ENCODE measurements at places on chromosomes 11 and 22. TPM values are rescaled to one million over a fixed set of nuclear protein-coding genes. Genes with fewer than 3 reads are reported as not detected.

Gene MRGPRX3
- not detected for total RNA-seq

- peak; percentile 17 for DNase-seq
Measured at GRCh38 chr22:37167176-37167980, 17.7 kb upstream of the IL2RB start.

- DNase-seq, result no peak
Measured at GRCh38 chr11:7538466-7539454, 25.0 kb downstream of the PPFIBP2 start.

Gene SEPTIN3
- 0.22 TPM for total RNA-seq

DNA sequence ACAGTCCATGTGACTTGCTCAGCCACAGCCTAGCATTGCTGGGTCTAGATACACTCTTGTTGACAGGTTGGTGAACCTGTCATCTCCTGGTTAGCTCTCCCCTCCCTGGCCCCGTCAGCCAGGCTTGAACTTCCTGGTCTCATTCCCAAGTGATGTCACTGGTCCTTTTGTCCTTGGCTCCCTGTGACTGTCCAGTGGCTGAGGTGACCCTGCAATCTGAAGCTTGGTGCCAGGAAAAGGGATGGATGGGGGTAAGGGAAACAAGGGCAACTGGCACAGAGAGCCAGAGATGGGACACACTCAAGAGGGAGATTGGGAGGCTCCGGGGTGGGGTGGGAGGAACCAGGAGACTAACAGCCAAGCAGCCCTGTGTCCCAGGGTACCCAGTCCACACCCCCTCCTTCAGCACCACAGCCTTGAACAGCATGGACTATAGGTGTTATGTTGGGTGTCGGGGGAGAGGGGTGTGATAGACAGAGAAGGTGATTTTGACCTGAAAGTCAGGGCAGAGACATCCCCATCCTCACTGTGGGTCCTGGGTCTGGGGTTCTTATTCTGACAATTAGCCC, 63.8 kb upstream of the THY1 start:
- no peak for DNase-seq

DNA sequence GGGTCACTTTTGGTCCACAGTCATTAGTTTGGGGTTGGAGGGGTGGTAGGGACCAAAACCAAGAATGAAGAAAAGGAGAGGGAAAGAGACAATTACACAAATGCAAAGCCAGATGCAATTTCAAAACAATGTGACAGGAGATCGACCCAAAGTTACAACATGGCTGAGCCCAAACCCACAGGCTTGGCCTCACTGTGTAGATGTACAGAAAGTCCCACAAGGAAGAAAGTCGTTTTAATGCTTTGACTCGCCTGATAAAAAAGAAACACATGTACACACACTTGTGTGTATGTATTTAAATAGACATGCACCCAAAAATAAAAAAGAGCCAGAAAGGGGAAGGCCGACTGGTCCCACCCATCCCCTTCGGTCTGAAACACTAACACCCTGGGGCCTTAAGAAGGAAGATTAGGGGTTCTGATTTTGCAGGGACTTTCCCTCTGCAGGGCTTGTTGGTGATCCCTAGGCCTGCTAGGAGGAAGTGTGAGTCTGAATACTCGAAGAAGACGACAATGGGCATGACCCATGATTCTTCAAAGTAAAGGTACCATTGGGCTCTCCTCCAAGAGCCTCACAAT, 104.1 kb downstream of the ETS1 start:
- DNase-seq, result no peak

Gene JAML
- 4.5 TPM for total RNA-seq

Gene PANX3
- total RNA-seq, result not detected

- DNase-seq, result no peak
Measured at GRCh38 chr11:64095949-64096348, 60.2 kb downstream of the FLRT1 start.

DNA sequence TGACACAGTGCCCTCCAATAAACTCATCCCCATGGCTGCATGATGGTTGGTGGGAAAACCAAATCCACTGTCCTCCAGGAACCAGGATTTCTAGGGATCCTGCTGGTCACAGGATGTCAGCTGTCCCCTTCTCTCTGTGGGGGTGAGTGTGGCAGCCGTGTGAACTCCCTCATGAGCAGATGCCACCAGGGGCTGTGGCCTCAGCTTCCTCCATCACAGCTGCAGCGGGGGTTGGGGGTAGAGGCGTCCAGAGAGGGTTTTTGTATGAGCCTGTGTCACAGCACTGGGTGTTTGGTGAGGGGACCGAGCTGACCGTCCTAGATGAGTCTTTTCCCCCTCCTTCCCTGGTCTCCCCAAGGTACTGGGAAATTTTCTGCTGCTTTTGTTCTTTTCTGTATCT, 26.4 kb downstream of the IGLL5 start:
- DNase-seq, result no peak

DNA sequence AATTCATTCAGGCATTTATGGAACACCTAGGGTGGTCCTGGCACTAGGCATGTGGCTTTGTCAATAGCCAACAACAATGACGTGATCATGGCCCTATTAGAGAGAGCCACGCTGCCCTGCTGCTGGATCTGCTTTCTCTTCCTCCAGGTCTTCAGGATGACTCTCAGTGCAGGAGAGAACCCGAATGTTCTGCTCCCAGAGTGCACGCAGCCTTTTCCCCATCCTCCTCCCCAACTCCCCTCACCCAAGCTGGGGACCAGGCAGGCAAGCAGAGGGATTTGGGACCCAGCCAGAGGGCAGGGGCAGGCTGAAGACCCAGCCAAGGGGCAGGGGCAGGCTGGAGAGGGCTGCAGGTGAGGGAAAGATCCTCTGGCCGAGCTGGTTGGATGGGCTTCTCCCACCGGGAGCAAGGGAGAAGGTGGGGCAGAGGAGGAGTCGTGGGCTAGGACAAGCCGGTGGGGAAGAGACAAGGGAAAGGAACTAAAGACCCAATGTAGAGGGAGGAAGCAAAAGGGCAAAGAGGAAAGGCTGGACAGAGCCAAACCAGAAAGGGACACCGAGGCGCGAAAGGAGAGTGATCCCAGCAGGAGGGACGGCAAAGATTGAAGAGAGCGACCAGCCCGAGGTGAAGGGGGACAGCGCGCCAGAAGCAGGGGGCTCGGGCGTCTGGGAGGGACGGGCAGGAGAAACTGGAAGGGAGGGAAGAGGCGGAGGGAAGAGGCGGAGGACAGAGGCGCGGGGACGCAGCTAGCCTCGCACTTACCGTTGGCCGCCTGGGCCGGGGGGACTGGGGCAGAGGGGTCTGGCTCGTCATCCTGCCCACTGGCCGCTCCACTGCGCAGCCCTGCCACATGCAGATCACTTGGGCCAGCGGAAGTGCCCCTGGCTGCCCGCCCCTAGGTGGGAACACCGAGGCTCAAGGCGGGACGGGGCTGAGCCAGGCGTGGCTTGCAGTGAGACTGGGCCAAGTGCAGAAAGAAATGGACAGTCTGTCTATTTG, at the start of gene KCTD14:
TSS of gene KCTD14 (minus strand) at position 880 of the 1,000 bp plus-strand sequence. CDS start at position 853, 27 bp downstream.
- DNase-seq, result peak; percentile 49

- DNase-seq, result peak; percentile 35
Measured at GRCh38 chr11:118661425-118662301, 17.8 kb downstream of the TREH start.

DNA sequence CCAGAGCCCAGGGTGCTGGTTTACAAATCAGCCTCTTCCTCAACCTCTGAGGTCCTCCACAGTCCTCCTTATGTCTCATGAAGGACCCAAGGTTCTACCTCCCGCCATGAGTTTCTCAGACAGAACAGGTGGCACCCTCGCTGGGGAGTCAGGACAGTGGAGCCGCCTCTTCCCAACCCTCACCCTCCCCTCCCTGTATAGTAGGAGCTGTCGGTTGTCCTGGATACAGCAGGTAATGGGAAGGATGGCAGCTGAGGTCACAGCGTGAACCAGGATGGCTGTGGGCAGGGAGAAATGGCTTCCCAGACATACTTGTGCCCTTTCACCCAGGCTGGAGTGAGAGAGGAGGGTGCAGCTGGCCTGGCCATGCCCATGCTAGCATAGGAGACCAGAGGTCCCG, 134.6 kb downstream of the CHST1 start:
- DNase-seq, result no peak

DNA sequence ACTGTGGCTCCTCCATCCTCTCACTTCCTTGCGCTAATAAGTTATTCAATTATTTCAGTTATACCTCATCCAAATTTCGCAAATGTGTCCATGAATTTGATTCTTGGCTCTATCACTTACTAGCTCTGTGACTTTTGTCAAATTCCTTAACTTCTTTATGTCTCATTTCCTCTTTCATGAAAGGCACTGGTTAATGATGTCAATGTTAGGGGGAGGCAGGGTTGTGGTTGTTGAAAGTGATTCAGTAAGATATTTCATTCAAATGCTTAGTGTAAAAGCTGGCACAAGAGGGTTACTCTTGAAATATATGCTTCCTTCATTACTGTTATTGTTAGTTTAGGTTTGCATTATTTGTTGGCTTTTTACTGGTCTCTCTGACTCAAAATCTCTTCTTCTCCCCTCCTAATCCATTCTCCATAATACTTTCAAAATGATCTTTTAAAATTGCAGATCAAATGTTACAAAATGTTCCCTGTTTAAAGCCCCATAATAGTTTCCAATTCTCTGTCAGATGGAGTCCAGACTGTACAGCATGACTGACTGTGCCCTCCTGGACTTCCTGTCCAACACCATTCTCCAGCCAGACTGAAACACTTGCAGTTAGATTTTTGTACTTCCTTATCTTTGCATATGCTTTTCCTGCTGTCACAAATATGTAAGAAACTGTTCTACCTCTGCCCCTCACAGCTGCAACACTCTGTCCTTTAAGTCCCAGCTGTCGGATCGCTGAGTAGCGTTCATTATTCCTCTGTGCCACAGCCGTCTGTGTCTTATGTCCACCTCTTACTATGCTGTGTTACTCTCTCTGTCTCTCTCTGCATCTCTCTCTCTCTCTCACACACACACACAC, 510.6 kb upstream of the RAG2 start:
- no peak for DNase-seq

GRCh38 chr11:117000014-117000737, 98.1 kb downstream of the SIK3 start:
- no peak for DNase-seq

Gene OR51A4
- not detected for total RNA-seq

Gene KRTAP5-10
- total RNA-seq, result not detected

DNA sequence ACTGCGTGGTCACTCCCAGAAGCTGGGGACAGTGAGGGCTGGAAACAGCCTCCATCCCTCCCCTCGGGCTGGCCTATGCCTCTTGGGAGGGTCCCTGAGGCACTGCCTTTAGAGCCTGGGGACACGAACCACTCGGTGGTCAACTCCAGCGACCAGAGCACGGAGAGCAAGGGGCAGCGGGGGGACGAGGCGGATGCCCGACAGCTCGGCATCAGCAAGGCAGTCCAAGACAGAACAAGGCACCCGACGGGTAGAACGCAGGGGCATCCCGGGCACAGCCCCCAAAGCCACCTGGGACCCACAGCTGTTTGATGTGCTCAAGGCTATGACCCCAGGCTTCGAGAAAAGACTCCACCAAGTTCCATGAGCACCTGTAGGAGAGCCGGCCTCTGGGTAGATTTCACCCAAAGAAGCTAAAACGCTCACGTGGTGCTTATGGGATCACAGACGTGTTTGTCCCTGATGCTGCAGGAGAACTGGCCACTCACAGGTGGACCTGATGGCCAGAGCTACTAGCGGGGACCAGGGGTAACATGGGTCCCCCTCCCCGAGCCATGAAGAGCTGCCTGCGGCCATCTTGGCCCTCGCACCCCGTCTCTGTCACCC, 510 bp upstream of the LSP1 start:
- DNase-seq, result no peak

Gene C11orf21
- total RNA-seq, result 66.5 TPM

DNA sequence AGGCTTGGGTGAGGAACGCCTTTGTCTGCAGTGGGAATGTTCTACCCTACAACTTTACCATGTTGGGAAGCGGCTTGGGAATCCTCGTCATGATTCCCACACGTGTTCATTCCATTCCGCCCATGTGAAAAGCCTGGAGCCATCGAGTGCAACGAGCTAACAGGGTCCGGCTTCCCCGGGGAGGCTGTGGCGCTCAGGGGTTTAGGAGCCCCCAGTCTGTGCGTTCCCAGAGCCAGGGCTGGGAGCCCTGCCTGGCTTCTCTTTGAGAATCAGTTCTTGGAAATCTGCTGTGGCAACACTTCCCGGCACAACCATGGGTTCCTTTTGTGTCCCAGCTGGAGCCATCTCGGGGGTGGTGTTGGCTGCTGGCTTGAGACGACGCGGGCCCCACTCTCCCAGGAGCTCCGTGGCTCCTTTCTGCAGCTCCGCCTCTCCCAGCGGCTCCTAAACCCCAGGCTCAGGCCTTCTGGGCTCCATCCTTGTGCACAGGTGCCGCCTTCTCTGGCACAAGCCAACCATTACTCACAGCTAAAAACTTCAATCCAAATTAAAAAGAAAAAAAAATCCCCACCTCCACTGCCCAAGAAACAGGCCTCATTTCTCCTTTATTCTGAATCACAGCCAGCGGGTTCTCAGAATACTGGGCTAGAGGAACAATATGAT, 18.7 kb upstream of the PPFIA1 start:
- DNase-seq, result no peak

GRCh38 chr11:7688238-7688826, 15.0 kb upstream of the CYB5R2 start:
- DNase-seq, result no peak

Gene JRKL
- 5.5 TPM for total RNA-seq

Gene SOX6
- total RNA-seq, result 16.9 TPM

Gene NARS2
- 16.2 TPM for total RNA-seq

GRCh38 chr11:86476109-86476861, 101.6 kb downstream of the CCDC81 start:
- no peak for DNase-seq

GRCh38 chr11:103266167-103266831, 157.1 kb downstream of the DYNC2H1 start:
- no peak for DNase-seq

Gene CBLIF
- total RNA-seq, result not detected

- no peak for DNase-seq
Measured at GRCh38 chr11:62024936-62025486, 57.6 kb upstream of the FTH1 start.

Gene CARD10
- 10.0 TPM for total RNA-seq

Measured in left ventricle myocardium superior (tissue), 1 donor.